Spinal cord (tissue), 10 donors: ENCODE measurements at places on chromosomes 5 and 9.

DNA sequence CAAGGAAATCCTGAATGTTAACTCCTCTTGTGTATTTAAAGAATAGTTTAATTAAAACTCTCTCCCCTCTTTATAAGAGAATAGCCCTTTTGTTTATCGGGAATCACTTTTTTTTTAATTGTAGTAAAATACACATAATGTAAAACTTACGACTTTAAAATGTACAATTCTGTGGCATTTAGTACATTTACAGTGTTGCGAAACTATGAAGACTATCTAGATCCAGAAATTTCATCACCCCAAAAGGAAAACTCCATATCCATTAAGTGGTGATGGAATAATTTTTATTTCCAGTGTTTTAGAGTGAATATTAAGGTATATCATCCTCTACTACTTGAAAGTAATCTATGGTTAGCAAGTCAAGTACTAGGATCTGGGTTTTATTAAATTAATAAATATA lies 36.8 kb downstream of the KDM3B start:
- DNase-seq: no peak

DNA sequence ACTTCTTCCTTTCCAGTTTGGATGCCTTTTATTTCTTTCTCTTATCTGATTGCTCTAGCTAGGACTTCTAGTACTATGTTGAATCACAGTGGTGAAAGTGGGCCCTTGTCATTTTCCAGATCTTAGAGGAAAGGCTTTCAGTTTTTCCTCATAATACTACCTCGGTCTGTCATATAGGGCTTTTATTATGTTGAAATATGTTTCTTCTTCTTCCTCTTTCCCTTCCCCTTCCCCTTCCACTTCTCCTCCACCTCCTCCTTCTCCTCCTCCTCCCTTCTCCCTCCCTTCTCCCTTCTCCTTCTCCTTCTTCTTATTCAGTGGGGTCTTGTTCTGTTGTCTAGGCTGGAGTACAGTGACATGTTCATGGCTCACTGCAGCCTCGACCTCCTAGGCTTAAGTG lies 9.2 kb upstream of the TERT start:
- no peak for DNase-seq

- DNase-seq: no peak
Observed at GRCh38 chr5:88787856-88788255, 95.1 kb downstream of the MEF2C start.

GRCh38 chr5:69099302-69099701 lies 5.5 kb downstream of the SLC30A5 start:
- no peak for DNase-seq

DNA sequence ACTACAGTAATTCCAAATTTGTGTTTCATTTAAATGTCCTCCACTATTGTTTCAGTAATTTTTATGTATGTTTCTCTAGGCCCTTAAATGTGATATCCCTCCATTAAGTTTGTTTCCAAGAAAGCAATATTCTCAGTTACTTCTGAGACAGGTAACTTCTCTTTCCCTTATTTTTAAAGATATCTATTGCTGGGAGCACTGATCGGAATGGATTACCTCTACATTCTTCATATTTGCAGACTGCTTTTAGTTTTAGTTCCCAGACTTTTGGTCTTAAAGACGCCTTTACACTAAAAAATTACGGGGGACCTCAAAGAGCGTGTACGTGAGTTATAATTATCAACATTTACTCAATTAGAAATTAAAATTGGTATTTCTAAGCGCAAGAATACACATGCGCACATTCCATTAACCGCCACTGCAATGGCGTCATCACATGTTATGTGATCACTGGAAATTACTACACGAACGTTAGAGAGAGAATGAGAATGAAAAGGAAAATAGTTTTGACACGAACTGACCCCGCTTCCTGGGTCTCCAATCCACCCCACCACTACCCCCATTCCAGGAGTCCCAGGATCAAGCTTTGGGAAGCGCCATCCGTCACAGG lies 519 bp upstream of the RAD50 start:
- DNase-seq: no peak

DNA sequence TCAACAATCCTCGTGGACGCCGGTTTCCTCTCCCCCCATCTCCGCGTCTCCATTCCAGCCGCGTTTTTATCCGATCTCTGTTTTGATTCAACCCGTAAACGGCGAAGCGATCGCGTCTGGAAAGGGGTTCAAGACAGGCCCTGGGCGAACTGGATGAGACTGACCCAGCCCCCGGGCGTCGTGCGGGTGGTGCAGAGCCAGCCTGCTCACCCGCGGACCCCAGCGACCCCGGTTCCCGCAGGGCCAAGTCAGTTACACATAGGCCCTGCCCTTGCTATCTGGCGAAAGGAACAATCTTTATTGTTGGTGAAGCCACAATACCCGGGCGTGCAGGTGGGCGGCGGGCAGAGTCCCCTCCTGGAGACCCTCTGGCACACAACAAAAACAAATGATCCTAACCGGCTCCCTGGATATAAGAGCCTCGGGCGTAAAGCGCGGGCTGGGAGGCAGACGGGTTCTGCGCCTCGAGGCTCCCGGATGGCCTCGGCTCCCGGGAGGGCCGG lies 1.8 kb downstream of the TLX3 start:
- DNase-seq: peak; percentile 43

DNA sequence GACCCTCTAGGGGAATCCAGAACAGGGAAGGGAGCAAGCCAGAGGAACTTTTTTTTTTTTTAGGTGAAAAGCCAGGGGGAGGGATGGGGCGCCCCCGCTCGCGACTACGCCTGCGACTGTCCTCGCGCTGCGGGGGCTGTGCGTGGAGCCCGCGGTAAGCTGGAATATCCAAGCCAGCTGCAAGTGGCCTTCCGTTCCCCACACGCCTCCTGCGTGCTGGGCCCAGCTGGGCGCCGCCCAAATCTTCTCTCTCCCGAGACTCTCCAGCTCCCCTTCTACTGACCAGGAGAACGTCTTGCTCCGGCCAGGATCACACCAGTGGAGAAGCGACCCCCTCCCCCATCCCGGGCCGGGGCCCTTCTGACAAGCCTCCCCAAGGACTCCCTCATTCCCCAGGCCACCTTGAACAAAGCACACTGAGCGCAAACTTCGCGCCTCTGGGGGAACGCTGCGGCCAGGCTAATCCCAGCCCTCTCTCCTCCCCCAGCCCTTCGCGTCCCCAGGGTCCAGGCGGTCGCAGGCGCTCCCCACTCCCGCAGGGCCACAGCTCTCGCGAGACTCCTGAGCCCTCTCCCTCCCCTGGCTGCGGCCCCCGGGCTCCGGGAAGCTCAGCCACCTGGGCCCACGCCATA lies 6.6 kb downstream of the BARX1 start:
- DNase-seq: no peak

DNA sequence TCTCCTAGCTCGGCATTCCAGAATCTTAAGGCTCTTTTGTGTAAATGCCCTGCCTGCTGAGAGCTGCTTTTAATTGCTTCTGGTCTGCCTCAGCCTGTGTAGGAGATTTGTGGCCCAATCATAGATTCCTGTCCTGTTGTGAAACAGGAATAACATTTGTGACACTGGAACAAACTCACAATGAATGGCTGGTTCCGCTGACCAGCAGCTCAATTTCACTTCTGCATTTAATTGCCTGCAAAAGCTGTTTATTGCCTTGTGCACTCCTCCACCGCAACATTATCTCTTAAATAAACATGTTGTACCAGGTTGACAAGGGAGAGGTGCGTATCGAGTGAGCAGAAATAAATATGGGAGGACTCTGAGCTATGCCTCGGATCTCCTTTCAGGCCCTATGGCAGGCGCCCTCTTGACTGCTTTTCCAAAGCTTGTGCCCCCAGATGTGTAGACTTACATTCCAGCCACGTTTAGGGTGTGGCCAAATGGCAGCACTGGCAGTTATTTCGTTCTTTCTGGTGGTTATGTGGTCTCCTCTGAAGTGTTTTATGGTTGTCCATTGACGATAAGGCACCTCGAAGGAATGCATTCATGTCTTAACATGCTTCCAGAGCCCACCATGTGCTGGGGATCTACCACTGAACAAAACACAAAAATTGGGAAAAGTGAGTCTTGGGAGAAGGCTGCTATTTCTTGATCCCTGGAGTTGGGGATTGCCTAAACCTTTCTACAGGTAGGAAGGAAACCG lies 58.1 kb downstream of the DMRT1 start:
- no peak for DNase-seq

- no peak for DNase-seq
Observed at GRCh38 chr9:83327323-83327722, 210.9 kb downstream of the FRMD3 start.

- DNase-seq: no peak
Observed at GRCh38 chr9:93087971-93088655, 7.9 kb upstream of the CARD19 start.

DNA sequence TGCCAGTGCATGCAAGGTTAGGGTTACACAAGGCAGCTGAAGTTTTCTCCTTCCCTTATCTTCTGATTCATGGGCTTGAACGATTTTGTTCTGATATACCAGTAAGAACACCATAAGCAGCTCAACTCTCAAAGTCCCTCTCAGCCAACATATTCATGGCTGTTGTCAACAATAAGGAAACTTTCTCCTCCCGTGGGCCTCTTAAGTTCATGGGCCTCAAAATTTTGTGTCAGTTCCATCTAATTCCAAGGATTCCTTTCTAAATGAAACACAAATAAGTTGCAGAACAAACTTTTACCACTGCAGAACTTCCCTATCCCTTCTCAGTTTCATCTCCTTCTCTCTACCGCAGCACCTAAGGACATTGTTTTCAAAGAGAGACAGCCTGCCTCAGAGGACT lies 23.6 kb upstream of the CAST start:
- DNase-seq: no peak

DNA sequence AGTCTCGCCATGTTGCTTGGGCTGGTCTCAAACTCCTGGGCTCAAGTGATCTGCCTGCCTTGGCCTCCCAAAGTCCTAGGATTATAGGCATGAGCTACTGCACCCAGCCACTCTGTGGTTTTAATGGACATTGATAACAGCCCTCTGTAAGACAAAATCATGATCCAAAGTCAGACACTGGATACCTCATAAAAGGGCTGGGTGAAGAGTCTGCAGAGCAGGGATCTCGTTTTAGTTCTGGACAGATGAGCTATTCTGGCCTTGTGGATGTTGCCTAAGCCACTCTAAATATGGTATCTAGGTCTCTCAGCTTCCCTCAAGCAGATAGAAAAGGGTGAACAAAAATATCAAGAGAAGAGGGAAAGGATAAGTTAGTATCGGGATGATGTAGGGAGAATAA lies 133.4 kb upstream of the OSMR start:
- DNase-seq: no peak

DNA sequence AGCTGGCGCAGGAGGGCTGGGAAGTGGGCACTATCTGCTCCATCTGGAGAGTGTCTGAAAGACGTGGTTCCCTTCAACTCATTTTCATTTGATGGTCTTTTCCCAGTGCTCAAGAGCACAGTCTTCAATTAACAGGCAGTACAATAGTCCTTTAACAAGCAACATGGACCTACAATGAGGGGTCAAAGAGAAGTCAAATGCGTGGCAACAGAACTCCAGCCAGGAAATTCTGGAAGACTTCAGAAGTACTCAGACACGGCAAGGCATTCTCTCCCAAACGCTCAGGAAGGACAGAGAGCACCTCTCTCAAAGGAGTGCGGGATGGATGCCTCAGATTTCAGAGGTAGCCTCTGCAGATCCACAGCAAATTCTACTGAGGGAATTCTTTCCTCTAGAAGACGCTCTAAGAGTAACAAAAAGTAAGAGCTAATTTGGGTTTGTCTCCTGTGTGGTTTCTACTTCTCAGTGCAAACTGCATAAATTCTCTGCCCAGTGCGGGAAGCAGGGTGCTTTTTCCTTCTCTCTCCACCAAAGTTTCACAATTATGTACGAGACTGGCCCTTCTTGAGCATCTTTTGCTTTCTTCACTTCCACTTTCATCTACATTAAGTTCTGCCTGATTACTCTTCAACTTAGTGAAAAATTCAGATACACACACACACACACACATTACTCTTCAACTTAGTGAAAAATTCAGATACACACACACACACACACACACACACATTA lies 56.4 kb downstream of the LHFPL2 start:
- DNase-seq: no peak

GRCh38 chr5:107467137-107467932 lies 203.4 kb downstream of the EFNA5 start:
- DNase-seq: no peak

GRCh38 chr9:129720181-129720864 lies 32.5 kb downstream of the PTGES start:
- DNase-seq: no peak

GRCh38 chr5:2239201-2239910 lies 356.6 kb upstream of the IRX4 start:
- DNase-seq: no peak

- no peak for DNase-seq
Observed at GRCh38 chr5:163104464-163104863, 332.9 kb upstream of the CCNG1 start.

GRCh38 chr9:109166171-109166770 lies 778 bp downstream of the FRRS1L start:
- peak; percentile 16 for DNase-seq
